GM12878 (cell line): ENCODE measurements at places on chromosomes 2 and 18. TPM values are rescaled to one million over a fixed set of nuclear protein-coding genes. Genes with fewer than 3 reads are reported as not detected.
A peak's percentile ranks its signal among the peaks of the same experiment; 100 is the strongest.

DNA sequence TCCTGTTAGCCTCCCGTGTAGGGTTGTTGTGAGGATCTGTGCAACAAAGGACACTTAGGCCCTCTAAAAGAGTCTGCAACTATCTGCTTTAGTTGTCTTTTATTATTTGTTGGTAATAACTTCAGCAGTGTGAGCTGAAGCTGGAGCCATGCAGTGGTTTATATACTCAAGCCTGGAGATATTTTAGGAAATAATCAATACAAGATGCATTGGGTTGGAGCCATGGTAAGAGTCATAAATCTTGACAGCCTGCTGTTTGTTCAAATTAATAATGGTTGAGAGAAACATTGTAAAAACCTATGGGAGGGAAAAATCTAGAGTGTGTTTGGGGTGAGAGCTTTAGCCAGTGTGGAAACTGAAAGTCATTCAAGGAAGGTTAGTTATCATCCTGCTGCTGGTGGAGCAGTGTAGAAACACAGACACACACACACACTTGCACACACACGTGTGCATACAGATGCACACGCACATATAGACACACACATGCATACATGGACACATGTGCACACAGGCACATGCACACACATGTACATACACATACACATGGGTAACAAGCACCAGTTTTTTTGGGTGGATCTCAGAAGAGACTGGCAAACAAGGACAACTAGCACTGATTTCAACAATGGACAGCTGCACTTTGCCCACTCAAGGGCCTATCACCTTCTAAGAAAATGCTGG lies 51.0 kb downstream of the ACOXL start:
- H3K27ac ChIP-seq: no peak overlapping the region
- H3K4me3 ChIP-seq: no peak overlapping the region
- H3K27me3 ChIP-seq: no peaks in the 10 kb centered on the region
- 0 out of 2 replicates have a peak, but pooled peaks cover 3% of the 10 kb centered on the region for H3K4me1 ChIP-seq
- DNase-seq: no peak

DNA sequence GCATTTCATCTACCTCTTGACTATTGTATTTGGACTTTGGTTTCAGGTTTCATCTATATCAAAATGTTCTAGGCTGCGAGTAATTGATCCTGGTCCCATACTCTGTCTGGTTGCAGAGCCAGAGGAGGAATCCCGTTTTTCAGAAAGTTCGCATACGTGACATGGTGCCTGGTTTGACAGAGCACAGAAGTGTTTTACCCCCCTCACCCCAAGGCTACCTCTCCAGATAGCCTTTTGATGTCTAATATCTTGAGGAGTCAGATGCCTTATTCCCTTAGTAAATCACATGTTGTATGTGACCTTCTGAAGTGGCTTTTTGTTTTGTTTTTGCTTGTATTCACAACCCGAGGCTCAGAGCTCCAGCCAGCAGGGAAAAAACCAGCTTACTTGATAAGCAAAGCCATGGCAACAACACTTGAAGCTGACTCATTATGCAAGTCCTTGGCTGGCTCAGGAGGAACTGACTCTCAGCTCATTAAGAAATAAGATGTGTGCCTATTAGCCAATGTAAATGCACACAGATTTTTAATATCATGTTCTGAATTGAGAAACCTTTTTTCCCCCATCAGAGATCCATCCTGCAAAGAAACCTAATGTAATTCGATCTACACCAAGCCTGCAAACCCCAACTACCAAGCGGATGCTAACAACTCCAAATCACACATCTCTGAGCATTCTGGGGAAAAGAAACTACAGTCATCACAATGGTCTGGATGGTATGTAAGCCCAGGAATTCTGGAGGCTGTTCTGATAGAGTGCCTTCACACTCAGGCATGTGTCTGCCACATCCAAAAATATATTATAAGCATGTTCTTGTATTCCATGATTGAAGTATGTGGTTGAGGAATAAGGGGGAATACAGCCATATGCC lies 41.4 kb downstream of the OXER1 start:
- DNase-seq: peak; percentile 91
- peak overlapping the region; percentile 86 for H3K27ac ChIP-seq
- no peaks in the 10 kb centered on the region for H3K36me3 ChIP-seq
- peak overlapping the region; percentile 10; the same call in 1 of the 2 replicates for H3K4me3 ChIP-seq
- H3K27me3 ChIP-seq: no peaks in the 10 kb centered on the region
- H3K4me1 ChIP-seq: peaks cover 19% of the 10 kb centered on the region

GRCh38 chr2:233708942-233709341 lies 3.8 kb upstream of the UGT1A5 start:
- H3K4me1 ChIP-seq: no peaks in the 10 kb centered on the region
- no peak overlapping the region for H3K27ac ChIP-seq
- H3K4me3 ChIP-seq: no peak overlapping the region
- no peaks in the 10 kb centered on the region for H3K36me3 ChIP-seq

- no peak overlapping the region for H3K27ac ChIP-seq
- H3K36me3 ChIP-seq: no peaks in the 10 kb centered on the region
- no peaks in the 10 kb centered on the region for H3K27me3 ChIP-seq
- H3K4me1 ChIP-seq: no peaks in the 10 kb centered on the region
- no peak for DNase-seq
Measured at GRCh38 chr2:51165534-51166260, 133.8 kb upstream of the NRXN1 start.

DNA sequence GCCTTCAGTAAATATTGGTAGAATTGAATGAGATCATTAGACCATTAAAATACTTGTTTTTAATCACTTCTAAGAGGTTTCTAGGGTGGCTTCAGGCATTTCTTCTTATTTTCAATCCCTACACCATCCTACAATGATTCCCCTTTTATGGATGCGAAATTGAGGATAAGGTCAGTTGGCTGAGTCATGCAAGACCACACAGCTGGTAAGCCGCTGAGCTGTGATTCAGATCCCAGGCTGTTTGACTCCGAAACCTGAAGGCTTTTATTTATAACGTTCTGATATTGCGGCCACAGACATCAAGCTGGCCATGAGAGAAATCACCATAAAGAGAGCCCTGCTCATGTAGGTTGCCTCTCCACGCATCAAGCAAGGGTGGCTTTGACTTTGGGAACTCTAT lies 133.4 kb downstream of the VAPA start:
- no peak for DNase-seq
- H3K4me1 ChIP-seq: no peaks in the 10 kb centered on the region
- 0 out of 2 replicates have a peak, but pooled peaks cover 2% of the 10 kb centered on the region for H3K27me3 ChIP-seq
- no peak overlapping the region for H3K27ac ChIP-seq
- no peak overlapping the region for H3K4me3 ChIP-seq
- H3K36me3 ChIP-seq: no peaks in the 10 kb centered on the region

GRCh38 chr18:21865043-21865442 lies 124.5 kb downstream of the MIB1 start:
- H3K27me3 ChIP-seq: no peaks in the 10 kb centered on the region
- no peak for DNase-seq
- no peaks in the 10 kb centered on the region for H3K4me1 ChIP-seq
- H3K27ac ChIP-seq: no peak overlapping the region
- peaks cover 3% of the 10 kb centered on the region for H3K36me3 ChIP-seq

GRCh38 chr2:84647267-84647666 lies 131.0 kb downstream of the DNAH6 start:
- DNase-seq: no peak
- H3K4me3 ChIP-seq: no peak overlapping the region
- H3K36me3 ChIP-seq: no peaks in the 10 kb centered on the region
- no peaks in the 10 kb centered on the region; the same call in 1 of the 2 replicates for H3K27me3 ChIP-seq
- H3K27ac ChIP-seq: no peak overlapping the region

DNA sequence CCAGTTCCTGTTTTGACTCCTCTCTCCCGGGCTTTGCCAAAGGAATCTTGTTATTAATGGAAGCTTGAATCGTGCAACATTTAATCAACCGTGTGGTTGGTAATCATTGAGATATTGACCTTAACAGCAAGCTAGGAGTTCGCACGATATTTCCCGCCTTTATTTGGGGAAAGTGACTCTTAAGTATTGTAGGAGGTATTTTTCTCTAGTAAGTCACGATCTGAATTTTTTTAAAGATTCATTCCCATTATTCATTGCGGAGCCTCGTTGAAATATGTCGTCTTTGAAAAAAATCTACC lies 663 bp downstream of the NUP35 start:
- no peaks in the 10 kb centered on the region for H3K27me3 ChIP-seq
- peak overlapping the region; percentile 89 for H3K27ac ChIP-seq
- H3K4me3 ChIP-seq: peak overlapping the region; percentile 78
- peaks cover 4% of the 10 kb centered on the region; the same call in 1 of the 2 replicates for H3K4me1 ChIP-seq
- DNase-seq: peak; percentile 31

DNA sequence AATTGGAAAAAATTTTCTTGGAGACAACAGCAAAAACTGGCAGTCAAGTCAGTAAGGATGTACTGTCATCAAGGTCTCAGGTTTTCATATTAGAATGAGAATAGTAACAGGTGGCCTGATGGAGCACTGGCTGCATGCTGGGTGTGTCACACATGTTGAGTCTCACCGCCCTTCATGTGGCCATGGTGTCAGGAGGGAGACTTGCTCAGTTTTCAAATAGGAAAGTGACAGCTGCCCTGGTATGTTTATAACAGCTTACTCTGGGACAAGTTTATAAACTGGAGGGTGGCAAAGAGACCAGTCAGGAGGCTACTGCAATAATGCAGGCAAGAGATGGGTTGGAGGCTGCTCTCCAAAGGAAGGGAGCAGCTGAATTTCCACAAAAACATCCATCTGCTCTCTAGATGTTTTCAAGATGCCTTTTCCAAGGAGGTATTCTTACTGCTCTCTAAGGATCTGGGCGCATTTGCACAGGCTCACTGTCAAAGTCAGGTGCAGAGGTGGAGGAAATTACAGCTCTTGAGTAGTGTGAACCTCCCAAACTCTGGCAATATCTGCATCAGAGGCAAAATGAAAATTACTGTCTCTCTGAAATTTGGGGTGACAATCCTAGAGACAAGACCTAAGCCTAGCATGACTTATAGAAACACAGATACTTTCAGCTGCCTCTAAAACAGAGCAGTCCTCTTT lies 321.9 kb upstream of the RAB12 start:
- H3K27ac ChIP-seq: no peak overlapping the region
- no peaks in the 10 kb centered on the region for H3K4me1 ChIP-seq
- no peak for DNase-seq
- no peak overlapping the region for H3K4me3 ChIP-seq

DNA sequence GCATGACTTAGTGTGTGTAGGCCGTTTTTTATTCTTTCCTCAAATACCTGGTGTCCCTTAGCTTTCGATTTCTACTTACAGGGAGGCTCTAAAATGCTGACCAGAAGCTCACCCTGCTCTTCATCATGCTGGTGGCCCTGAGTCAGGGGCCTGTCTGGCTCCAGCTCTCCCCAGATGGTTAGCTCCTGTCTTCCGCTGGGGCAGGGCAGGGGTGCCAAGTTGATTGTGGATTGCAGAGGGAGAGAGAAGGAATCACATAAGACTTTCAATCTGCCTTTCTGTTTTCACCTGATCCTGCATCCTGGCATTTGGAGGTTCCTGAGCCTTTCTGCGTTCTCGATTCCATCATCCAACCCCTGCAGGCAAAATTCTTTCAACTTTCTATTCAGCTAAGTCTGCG lies 4.2 kb downstream of the CIB4 start:
- peaks cover 3% of the 10 kb centered on the region; the same call in 1 of the 2 replicates for H3K27me3 ChIP-seq
- H3K4me1 ChIP-seq: no peaks in the 10 kb centered on the region
- no peaks in the 10 kb centered on the region for H3K36me3 ChIP-seq
- no peak overlapping the region for H3K4me3 ChIP-seq

GRCh38 chr18:24227977-24228666 lies 89.3 kb downstream of the CABYR start:
- no peak overlapping the region for H3K4me3 ChIP-seq
- H3K27ac ChIP-seq: no peak overlapping the region
- H3K36me3 ChIP-seq: no peaks in the 10 kb centered on the region

DNA sequence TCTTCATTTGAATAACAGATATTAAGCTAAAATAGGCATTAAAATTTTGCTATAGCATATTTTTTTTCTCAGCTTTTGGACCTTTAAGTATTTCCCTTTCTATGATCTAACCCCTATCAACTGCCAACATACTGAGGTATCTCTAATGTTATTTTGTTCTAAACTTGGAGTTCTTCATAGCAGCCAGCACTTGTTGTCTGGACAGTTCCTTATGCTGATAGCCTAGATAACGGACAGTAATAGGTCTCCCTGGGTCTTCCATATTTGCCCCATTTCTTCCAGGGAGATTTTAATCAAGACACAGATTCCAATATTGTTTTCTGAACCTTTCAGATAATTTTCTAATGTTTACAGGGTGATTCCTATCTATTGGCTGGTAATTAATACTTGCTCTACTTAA lies 475.8 kb upstream of the MAP2 start:
- no peaks in the 10 kb centered on the region for H3K36me3 ChIP-seq
- H3K27me3 ChIP-seq: no peaks in the 10 kb centered on the region
- no peak overlapping the region for H3K27ac ChIP-seq

- no peak overlapping the region for H3K27ac ChIP-seq
- H3K36me3 ChIP-seq: no peaks in the 10 kb centered on the region
- H3K4me1 ChIP-seq: no peaks in the 10 kb centered on the region
Measured at GRCh38 chr2:238587776-238588660, 161.3 kb downstream of the ASB1 start.

DNA sequence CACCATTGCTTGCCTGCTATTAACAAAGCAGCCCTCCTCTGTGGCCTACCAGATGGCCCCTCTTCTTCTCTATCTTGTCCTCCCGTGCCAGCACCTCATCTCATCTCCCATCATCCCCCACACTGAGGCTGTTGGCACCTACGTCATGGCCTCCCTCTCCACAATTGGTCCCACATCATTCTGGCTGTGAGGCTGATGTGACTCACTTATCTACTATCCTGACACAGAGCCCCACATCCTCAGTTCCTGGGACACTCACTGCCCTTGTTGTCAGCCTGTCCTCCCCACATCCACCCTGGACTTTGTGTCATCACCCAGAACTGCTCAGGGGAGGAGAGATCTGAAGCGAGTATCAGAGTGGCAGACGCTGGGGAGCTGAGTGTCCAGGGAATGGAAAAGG lies 102.9 kb downstream of the MRO start:
- no peak overlapping the region for H3K4me3 ChIP-seq
- H3K27ac ChIP-seq: no peak overlapping the region
- H3K27me3 ChIP-seq: peaks cover 4% of the 10 kb centered on the region
- no peaks in the 10 kb centered on the region for H3K4me1 ChIP-seq
- DNase-seq: no peak

- peak overlapping the region; percentile 92 for H3K27ac ChIP-seq
- no peaks in the 10 kb centered on the region for H3K27me3 ChIP-seq
- peak; percentile 88 for DNase-seq
- H3K4me1 ChIP-seq: peaks cover 49% of the 10 kb centered on the region
- H3K36me3 ChIP-seq: no peaks in the 10 kb centered on the region
Measured at GRCh38 chr2:213227458-213227857, 56.8 kb upstream of the SPAG16 start.

DNA sequence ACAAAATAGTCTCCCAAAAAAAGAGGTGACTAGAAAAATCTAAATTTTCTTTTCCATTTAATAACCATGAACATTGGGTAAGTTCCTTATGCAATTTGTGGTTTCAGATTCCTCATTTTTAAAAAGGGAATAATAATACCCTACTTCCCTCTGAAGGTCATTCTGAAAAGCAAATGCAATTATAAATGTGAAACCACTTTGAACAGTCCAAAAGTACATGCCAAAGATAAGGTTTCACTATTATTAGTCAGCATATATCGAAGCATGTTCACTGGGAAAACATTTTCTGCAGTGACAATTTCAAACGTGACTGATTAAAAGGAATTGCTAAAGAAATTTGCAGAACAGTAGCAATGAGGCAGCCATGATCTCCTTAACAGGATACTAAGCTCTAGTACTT lies 100.1 kb upstream of the RNF152 start:
- no peak overlapping the region for H3K27ac ChIP-seq
- H3K36me3 ChIP-seq: no peaks in the 10 kb centered on the region
- no peak overlapping the region for H3K4me3 ChIP-seq
- no peaks in the 10 kb centered on the region for H3K27me3 ChIP-seq

MC4R gene
- total RNA-seq: not detected in 2 replicates

ITGA4 gene
- 75.0 and 87.9 TPM in 2 replicates for total RNA-seq

CTAGE1 gene
- total RNA-seq: not detected in 2 replicates

RAB3GAP1 gene
- 24.9 and 25.2 TPM in 2 replicates for total RNA-seq

SULT1C2 gene
- 0.03 and 0.05 TPM in 2 replicates for total RNA-seq

ASAP2 gene
- 0.10 and 0.13 TPM in 2 replicates for total RNA-seq

HJURP gene
- 45.6 and 49.6 TPM in 2 replicates for total RNA-seq
